ENCODE measurements at places on chromosomes 2 and 18.

- DNase-seq = peak; percentile 66
Measured at GRCh38 chr2:158457092-158457825, 507 bp downstream of the PKP4 start.

DNA sequence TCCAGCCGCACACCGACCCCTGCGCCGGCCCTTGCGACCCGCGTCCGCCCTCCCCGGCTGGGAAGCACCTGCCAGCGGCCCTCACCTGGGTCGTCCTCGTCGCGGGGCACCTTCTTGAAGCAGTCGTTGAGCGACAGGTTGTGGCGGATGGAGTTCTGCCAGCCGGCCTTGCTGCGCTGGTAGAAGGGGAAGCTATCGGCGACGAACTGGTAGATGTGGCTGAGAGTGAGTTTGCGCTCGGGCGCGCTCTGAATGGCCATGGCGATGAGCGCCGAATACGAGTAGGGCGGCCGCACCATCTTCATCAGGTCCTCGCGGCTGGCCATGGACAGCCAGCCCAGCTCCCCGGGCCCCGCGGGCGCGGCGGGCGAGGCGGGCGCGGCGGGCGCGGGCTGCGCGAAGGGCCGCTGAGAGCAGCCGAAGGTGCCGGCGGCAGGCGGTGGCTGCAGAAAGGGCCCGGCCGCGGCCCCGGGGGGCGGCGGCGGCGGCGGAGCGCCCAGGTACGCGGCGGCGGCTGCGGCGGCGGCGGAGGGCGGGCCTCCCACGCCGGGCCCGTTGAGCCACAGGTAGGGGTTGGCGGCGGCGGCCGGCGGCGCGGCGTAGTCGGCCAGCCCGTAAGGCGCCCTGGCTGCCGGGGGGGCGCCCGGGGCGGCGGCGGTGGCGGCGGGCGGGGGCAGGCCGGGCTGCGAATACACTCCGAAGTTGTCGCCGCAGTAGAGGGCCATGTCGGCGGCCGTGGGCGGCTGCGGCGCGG lies 505 bp downstream of the FOXI3 start:
- no peak for DNase-seq

DNA sequence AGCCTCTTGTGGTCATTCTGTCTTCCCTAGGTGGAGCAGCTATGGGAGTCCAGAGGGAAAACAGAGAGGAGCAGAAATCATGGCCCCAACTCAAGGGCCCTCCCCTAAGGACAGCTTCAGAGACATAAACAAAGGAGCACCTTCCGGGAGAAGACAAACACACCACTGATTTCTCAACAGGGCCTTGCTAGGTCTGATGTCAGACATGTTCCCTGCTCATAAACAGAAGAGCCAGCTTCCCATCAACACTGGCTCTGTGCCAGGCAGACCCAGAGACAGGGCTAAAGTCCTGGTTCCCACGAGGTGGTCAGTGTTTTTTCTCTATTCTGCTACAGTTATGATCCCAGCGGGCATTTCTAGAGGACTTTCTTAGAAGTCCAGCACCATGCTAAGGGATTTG lies 19.3 kb downstream of the CXCR2 start:
- no peak for DNase-seq

DNA sequence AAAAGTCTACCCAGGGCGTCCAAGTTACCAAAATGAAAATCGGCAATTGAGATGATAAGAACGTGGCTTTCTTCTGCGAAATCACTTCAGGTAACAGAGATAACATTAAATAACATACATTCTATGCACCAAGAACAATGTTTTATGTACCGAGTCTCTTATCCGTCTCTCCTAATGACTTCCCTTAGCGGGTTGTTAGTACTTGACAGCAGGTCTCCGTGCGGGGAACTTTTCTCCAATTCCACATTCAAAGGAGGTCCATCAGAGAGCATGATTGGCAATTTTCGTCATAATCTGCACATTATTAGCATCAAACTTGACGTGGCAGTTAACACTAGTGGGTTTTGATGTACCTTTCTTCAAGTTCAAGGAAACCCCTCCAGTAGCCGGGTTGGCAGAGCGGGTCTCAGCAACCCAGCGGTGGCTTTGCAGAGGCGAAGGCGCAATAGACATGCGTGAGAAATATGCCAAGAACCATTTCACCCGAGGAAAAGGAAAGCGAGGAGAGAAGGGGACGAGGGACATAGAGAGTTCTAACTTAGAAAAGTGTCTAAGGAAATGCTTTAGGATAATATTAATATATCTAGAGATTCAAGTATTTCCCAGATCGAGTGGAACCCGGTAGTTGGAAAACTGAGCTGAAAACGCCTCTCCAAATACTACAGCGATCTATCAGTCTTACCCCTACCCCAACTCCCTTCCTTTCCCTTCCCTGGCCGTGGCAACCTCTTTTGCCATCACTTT lies 5.0 kb downstream of the EVX2 start:
- DNase-seq = no peak
